ENCODE measurements at places on chromosomes 5 and 9.
A peak's percentile ranks its signal among the peaks of the same experiment; 100 is the strongest.

GRCh38 chr5:102865510-102866236 is 110.6 kb downstream of the PAM start:
- DNase-seq, result peak; percentile 9

GRCh38 chr5:75653521-75653920 is 42.3 kb downstream of the ANKDD1B start:
- no peak for DNase-seq

- no peak for DNase-seq
Observed at GRCh38 chr5:21212026-21212425, 1224.0 kb upstream of the CDH18 start.

GRCh38 chr5:128644863-128645262 is 106.8 kb upstream of the FBN2 start:
- DNase-seq, result no peak

DNA sequence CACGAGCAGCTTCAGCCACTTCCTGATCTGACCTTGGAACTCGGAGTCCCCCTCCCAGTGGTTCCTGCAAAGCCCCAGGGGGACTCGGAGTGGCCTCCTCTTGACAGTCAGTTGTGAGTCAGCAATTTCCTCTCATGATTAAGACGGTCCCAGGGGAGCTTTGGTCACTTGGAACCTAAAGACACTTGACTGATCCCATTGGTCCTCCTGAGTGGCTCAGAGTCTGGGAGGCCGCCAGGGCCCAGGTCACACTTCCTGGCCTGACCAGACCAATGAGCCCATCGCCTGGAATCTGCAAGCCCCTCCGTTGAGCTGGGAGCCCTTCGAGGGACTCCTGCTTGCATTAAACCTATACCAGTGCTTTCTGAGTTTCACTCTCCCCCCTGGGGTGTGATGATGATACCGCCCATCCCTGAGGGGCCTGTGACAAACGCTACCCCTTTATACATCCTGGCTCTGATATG is 29.1 kb downstream of the TSPAN17 start:
- DNase-seq, result no peak

- no peak for DNase-seq
Observed at GRCh38 chr9:117290306-117290840, 124.5 kb downstream of the ASTN2 start.

- no peak for DNase-seq
Observed at GRCh38 chr9:77417566-77417965, 230.6 kb downstream of the GNA14 start.

- DNase-seq, result no peak
Observed at GRCh38 chr5:155263381-155263780, 249.8 kb downstream of the KIF4B start.

DNA sequence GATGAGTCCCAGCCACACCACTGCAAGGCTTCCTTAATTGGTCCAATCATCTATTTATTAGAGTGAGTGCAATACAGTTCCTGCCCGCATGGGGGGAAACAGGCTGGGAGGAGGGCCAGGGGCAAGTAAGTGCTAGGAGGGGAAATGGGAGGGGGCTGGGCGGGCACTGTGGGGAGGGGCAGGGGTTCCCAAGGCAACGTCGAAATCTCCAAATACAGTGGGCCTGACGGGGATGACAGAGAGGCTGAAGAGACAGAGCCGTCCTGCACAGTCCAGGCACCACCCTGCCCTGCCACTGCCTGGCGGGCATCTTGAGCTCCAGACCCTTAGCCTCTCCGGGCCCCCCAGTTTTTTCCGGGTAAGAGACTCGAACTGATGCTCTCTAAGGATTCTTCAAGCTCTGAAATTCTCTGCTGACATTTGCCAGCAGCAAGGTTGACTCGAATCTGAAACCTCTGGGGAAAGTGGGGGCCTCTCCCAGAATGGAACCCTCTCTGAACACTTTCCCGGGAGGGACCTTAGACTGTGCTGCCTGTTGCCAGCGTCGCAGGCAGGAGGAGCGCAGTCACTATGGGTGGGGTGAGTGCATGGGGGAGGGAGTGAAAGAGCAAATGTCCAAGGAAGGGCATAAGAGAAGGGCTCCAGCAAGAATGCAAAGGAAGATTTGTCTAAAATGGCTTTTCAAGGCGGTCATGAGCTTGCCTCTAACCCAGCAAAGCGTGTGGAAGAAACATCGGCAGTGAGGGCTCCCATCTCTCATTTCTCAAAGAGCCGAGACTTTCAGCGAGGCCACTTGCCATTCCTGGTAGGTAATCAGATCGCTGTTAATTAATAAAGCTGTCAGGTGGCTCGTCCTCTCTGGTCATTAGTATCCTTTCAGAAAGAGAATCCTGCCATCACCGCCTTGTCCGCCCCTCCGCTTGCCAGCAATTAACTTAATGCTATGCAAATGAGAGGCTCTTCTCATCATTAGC is 99.0 kb downstream of the GTF3C4 start:
- peak; percentile 9 for DNase-seq

- no peak for DNase-seq
Observed at GRCh38 chr5:133385346-133385745, 227.0 kb downstream of the FSTL4 start.

GRCh38 chr9:2298217-2298616 is 283.1 kb downstream of the SMARCA2 start:
- DNase-seq, result no peak

GRCh38 chr5:38724301-38725030 is 121.3 kb upstream of the OSMR start:
- no peak for DNase-seq

- DNase-seq, result no peak
Observed at GRCh38 chr9:86176468-86176867, 77.1 kb upstream of the GOLM1 start.

DNA sequence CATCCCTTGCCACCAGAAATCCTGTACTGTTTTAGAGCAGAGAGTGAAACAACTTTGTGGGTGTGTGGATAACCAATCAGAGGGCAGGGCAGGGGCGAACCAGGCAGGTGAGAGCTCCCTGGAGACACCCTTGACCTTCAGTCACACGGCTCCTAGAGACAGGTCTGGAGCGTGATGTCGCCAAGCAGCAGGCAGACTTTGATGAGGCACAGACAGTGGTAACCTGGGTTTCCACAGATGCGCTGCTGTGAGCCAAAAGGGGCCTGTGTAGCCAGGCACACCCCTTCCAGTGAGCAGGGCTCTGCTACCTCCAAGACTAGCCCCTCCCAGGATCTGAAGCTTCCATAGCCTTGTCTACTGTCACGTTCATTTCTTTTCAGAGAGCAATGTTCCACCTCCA is 317.8 kb upstream of the ADCY2 start:
- DNase-seq, result no peak

- no peak for DNase-seq
Observed at GRCh38 chr9:29981013-29981412, 2403.4 kb upstream of the ACO1 start.

DNA sequence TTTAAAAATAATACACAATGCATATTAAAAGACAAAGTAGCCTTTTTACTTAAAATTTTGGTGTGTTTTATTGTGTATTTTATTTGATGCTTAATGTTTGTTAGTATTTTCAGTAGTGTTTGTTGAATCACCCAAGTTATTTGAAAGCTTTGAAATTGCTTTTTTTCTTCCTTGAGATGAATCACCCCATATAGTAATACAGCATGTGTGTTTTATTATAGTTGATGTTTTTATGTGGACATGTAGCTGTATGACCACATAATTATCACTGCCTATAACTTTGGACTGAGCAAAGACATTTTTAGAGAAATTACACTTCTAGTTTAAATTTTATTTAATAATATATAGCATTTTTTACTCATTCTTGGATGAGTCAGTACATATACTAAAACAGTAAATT is 18.0 kb downstream of the FAM174A start:
- DNase-seq, result no peak

GRCh38 chr9:91421128-91421765 is 2.4 kb downstream of the NFIL3 start:
- no peak for DNase-seq

DNA sequence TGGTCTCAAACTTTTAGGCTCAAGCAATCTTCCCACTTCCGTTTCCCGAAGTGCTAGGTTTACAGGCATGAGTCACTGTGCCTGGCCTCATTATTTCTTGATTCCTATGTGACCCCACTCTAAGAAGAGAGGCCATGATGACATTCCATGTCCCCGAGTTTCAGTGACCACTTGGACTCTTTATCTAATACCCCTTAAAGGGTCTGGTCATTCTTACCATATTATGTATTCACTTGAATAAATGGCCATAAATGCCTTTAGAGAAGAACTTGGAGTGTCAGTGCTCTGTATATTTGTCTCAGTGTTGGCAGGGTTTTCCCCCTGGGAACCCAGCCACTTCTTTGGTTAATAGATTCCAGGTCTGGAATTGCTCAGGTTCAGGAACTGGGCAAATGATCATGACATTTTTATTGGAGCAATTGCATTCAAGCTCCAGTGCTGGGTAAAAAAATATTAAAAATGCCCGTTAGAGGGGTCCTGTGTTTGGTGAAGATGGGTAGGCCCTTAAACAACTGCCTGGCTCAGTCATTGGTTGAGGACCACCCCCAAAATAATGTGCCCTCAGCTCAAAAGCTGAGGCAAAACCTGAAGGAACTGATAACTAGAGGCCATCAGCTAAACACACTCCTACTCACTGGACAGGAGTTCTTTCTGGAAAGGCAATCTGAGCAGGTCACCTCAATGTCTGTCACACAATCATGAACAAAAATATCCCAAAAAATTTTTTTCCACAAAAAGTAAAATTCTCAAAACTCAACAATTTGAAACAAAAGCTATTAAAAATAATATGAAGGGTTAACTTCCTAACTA is 186.6 kb upstream of the ZNF608 start:
- no peak for DNase-seq

GRCh38 chr9:108813951-108814601 is 41.7 kb downstream of the ACTL7B start:
- no peak for DNase-seq

GRCh38 chr9:73154271-73154670 is 2.6 kb downstream of the ANXA1 start:
- DNase-seq, result no peak

DNA sequence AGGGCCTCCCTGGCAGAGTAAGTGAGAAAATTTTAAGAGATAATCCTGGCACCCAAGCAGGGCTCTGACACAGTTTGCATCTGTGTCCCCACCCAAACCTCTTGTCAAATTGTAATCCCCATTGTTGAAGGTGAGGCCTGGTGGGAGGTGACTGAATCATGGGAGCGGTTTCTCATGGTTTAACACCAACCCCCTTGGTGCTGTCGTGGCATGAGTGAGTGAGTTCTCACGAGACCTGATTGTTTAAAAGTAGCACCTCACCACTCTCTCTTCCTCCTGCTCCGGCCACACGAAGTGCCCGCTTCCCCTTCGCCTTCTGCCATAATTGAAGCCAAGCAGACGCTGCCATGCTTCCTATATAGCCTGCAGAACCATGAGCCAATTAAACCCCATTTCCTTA is 80.1 kb downstream of the FBXW11 start:
- no peak for DNase-seq

DNA sequence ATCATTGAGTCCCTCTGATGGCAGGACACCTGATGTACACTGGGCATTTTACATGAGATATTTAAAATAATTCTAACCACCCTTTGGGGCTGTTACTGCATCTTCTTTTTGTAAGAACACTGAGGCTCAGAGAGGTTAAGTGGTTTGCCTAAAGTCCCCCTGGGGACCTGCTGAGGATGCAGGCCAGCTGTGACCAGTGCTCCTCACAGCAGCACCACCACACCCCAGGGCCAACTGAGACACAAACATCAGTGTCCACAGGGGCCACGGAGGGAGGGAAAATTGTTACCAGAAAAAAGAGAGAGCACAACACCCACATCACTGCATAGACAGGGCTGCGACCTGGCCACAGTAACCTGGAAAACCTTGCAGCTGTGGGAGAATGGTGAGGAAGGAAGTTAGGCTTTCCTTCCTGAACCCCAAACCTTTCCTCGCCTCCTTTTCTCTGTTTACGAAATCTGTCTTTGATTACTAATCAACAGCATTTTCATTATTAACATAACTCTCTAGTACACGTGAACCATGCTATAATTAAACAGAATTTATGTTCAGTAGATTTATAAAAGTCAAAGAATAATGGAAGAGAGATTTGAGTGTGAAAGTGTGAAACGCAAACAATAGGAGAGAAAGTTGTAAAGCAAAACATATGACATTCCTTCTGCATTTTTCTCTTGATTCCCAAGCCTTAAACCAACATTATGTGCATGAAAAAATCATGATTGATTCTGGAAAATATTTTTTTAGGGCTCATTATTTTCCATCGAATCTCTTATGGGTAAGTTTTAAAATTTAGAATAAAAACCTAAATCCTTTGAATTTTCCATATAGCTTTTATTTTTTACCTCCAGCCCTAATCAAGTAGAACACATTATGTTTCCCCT is 228.1 kb upstream of the DAPK1 start:
- no peak for DNase-seq

GRCh38 chr9:136705564-136705963 is 6.8 kb upstream of the DIPK1B start:
- DNase-seq, result no peak

DNA sequence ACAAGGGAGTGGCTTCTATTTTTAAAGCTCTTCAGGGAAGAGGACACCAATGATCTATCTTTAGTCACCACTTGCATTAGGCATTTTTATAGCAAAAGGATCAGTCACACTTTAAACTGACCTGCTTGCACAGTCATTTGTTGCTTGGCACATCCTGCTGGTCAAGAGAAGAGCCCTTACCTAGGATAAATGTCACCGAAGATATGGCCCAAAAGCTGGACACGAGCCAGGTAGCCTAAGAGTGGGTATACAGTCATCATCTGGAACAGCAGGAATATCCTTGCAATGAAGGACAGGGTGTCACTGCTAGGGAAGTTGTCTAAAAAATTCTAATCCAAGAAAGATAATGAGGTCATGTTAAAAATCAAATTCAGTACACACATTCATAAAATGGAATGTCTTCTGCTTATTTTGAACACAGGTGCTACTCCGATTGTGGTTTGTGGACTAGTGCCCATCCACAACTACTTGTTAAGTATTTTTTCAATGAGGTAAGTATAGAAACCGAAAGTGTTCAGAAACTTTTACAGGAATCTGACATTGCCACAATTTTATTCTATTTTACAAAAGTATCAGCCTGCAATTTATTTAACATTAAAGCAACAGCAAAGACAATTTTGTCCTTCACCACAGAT is 78.4 kb downstream of the SLC38A9 start:
- DNase-seq, result no peak

DNA sequence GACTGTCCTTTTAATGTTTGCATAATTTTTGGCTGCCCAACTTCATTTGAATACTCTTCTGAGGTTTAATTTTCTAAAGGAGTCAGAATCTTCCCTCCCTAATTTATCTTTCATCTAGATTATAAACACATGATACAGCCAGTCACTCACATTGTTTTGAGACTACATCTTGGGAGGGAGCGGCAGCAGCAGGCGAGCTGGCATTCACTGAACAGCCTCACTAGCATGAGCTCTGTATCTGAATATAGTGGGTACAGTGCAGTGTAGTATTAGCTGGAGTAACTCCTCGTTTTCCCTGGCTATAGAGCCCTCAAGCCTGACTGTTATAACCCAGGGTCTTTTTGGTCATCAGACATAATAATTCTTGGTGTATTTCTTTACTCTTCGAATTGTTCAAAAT is 969.2 kb upstream of the COX7C start:
- DNase-seq, result no peak
